Activated CD4-positive, alpha-beta T cell treated with anti-CD3 and anti-CD28 coated beads, Interleukin-2, Interleukin-6, amounts not matched to agents 100 ng/mL and 50 ng/mL, durations not matched to agents 16 hours and 8 hours (primary cell): ENCODE measurements at places on chromosomes 5 and 9.

DNA sequence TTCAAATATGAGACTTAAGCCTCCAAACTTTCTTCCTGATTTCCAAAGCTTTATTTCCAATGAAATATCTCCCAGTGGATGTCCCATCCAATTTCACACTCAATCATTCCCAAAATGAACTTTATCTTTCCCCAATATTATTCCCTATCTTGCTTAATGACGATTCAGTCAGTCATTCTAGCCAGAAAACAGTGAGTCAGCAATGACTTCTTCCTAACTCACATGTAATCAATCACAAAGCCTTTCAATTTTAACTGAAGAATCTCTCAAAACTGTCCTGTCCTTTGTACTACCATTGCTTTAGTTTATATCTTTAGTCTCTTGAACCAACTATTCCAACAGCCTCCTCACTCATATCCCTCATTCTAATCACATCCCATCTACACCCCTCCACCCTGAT, 34.9 kb downstream of the NSA2 start:
- DNase-seq: no peak

- no peak for DNase-seq
Observed at GRCh38 chr9:127629468-127630081, 17.5 kb downstream of the STXBP1 start.

- no peak for DNase-seq
Observed at GRCh38 chr5:125257997-125258396, 511.6 kb upstream of the ZNF608 start.

DNA sequence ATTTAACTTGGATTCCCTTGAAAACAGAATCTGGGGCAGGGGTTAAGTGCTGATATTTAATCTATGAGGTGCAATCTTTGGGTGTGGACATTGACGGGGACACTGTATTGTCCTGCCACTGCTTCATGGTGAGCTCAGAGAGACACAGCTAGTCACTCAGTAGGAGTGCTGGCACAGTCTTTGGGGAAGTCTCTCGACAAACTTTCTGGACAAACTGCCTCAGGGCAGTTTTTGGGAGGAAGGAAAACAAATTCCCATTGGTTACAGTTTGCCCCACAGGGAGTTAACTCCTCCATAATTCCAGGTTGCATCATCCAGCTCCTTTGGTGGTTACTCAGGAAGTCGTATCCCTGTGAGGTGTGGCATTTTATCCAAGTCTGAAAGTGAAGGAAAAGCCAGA, 17.9 kb downstream of the HNRNPK start:
- DNase-seq: no peak

- no peak for DNase-seq
Observed at GRCh38 chr5:115702025-115702424, 76.2 kb upstream of the TMED7 start.

DNA sequence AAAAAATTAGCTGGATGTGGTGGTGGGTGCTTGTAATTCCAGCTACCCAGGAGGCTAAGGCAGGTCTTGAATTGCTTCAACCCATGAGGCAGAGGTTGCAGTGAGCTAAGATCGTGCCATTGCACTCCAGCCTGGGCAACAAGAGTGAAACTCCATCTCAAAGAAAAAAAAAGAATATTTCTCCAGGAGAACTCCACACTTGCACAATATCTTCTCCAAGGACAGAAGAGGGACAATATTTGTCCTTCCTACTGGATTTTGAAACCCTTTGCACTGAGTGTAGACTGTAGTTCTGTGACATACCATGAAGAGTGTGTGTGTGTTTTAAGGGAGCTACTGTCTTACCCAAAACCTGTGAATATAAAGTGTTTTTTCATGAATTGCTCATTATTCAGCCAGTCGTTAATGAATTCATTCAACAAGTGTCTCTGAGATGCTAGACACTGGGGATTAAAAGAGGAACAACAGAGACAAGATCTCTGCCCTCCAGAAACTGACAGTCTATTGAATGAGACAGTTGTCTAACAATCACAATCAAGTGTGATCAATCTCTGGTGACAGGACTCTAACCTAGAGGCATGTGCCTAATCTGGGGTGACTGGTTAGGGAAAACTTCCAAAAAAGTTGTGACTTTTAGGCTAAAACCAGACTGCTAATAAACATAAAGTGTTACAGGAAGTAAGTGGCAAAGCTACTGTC, 9.8 kb upstream of the UBE2D2 start:
- no peak for DNase-seq

- DNase-seq: no peak
Observed at GRCh38 chr5:75384218-75384617, 47.2 kb downstream of the HMGCR start.

DNA sequence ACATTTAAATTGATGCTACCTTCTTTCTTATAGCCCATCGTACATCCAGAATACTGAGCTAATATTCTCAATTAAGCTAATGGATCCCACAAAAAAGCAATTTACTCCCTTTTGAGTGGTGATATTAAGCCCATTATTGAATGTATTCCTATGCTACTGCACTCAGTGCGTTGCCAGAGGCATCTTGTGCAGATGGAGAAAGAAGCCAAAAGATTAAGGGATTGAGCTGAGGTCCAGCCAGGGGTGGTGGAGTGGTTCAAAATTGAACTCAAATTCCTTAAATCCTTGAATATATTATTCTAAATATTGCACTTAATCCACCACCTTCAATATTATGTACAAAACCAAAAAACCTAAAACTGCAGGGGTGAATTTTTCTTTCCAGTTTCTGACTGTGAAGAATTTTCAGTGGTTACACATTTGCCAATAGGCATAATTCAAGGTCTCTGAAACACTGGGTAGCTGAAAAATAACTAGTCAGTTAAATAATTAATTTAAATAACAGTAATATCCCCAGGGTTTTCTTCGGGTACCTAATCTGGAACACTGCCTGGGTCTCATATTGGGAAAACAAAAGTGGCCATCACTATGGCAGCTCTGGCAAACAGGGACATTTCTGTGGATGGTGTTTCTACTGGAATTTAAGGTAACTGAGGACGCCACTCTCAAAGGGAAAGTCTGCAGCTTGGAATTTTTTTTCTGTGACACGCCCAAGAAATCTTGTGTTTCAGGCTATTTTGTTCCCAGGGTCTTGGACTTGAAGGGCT, 6.2 kb upstream of the LIFR start:
- DNase-seq: no peak

- DNase-seq: peak; percentile 17
Observed at GRCh38 chr5:43192558-43193180, 644 bp downstream of the NIM1K start.

DNA sequence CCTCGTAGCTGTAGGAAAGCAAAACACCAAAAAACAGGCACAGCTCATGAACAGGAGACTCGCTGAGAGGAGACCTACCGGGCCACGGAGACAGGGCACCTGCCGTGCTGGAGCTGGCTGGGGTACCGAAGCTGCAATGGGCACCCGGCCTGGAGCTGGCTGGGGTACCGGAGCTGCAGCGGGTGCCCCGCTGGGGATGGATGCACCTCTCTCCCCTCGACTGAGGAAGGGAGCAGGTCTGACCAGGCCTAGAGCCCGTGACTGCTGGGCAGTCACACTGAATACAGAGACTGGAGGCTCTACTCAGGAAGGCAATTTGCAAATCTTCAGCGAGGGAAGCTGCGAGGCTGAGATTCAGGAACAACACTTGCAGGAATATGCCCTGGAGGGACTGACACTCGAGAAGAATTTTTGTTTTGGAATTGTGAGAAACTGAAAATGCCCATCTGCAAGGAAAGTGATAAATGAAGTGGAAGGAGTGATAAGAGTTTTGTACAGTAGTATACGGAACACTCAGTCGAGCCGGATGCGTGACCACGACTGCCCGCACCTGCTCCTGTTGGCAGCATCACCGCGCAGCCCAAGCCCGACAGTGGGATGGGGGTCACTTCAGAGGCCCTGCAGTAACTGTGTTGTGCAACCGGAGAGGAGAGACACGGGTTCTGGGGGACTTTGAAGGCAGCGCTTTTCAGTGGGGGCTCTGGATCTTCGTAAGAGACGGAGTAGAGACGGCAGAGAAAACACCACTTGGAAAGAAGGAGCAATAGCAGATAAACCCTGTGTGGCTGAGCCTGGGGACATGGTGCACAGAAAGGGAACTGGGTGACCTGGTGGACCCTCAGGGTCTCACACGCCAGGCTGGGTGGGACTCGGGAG, 27.9 kb upstream of the LPCAT1 start:
- DNase-seq: no peak

GRCh38 chr5:3509290-3509689, 86.3 kb upstream of the IRX1 start:
- DNase-seq: no peak

DNA sequence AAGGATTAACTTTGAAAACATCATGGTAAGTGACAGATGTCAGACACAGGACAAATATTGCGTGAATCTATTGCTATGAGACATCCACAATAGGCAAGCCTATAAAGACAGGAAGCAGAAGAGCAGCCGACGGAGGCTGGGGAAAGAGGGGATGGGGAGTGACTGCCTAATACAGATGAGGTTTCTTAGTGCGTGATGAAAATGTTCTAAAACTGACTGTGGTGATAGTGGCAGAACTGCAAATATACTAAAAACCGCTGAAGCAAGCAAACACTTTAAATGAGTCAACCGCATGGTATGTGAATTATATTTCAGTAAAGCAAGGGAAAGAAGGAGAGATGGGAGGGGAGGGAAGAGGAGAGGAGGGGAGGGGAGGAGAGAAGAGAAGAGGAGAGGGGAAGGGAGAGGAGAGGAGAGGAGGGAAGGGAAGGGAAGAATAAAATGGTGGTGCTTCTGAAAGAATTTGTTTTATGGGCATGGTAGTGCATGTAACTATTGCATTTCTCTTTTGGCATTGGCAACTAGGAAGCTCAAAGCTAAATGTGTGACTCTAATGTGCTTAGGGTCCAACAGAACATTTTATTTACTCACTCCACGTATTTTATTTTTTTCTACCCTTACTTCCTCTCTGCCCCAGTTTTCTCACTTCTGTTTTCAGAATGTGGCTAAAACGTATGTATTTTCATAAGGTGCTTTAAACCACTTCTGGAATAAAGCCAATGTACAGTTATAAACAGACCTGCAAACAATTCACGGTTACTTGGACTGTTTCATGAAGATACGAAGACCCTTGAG, 21.3 kb downstream of the AKNA start:
- DNase-seq: peak; percentile 72

DNA sequence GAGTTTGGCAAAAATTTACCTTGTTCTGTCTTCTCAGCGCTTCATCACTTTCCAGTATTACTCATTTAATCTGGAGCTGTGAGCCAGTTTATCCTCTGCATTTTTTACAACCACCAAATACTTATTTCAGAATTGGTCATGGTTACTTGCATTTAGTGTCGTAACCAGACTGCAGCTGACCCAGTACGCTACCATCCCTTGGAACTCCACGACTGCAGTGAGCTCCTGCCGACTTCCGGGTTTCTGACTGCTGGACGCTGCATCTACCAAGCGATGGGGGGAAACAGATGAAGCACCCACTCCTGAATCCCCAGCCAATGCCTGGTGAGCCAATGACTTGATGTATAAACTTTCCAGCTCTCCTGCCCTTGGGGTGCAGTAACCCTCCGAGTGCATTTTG, 174.4 kb upstream of the PRLR start:
- no peak for DNase-seq

DNA sequence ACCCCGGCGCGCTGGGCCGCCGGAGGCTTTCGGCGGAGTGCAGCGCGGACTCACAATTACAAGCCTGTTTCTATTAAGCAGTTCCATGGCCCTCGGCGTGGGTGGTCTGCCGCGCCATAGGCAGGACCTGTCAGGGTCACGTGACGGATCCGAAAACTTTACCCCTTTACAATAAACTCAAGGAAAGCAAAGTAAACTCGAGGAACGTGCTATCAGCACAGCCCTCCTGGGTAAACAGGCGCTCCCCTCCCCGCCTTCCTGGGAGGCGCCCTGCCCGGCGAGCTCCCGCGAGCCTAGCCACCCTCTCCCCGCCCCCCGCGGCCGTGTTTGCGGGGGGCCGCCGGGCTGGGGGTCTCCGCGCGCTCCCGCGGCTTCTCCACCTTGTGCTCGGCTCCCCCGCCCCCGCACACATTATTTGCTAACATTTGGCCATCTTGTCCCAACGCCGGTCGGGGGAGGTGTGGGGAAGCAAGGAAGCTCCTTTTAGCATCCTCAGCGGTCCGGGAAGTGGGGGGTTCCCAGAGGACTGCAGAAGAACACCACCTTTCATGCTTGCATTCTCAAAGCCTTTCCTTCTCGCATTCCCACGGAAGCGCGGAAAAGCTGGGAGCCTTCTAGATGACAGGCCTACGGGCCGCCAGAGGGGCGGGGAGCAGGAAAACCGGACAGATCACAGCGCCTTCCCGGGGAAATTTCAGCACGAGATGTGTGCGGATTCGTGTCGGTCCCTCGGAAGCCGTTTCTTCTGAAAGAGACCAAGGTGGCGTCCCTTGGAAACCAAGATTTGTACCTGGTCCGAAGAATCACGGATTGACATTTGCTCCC, at the start of gene PTCH1:
PTCH1 (minus strand) TSS at position 238 of the 825 bp plus-strand sequence.
- DNase-seq: no peak

DNA sequence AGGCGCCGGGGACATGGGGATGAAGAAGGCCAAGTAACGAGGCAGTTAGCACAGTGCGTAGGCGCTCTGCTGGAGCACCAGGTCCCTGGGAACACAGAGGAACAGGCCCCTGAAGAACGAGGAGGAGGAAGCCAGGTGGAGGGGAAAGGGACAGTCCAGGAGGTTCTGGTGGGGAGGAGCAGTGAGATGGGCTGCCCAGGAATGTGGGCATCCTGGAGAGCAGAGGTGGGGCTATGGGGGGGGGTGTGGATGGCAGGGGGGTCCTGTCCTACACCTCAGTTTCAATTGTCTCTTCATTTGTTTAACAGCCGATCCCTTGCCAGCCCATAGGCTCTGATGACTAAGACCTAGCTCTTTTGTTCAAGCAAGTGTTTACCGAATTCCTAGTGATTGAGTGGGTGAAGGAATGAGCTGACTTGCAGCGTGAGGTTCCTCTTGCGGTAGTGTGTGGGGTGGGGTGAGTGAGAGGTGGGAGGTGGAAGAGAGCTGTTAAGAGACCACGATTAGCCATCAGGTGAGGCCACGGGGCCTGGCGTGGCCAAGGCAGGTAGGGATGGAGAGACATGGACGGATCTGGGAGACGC, 8.4 kb upstream of the PHYHD1 start:
- no peak for DNase-seq

DNA sequence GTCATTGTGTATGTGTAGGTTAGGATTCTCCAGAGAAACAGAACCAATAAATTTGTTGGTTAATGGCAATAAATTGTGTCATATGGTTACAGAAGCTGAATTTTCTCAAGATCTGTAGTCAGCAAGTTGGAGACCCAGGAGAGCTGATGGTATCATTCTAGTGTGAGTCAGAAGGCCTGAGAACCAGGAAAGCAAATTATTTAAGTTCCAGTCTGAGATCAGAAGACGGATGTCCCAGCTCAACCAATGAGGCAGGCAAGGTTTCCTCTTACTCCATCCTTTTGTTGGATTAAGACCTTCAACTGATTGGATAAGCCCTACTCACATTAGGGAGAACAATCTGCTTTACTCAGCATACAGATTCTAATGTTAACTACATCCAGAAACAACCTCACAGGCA, 656.3 kb downstream of the ANXA1 start:
- no peak for DNase-seq

GRCh38 chr5:113140837-113141671, 164.5 kb downstream of the DCP2 start:
- DNase-seq: no peak

GRCh38 chr5:61701877-61702602, 370.0 kb downstream of the ZSWIM6 start:
- DNase-seq: no peak

GRCh38 chr5:7396713-7397454, 946 bp downstream of the ADCY2 start:
- no peak for DNase-seq
